ENCODE measurements at places on chromosomes 5 and 9.

GRCh38 chr9:82022121-82022520, 33.5 kb downstream of the SPATA31D1 start:
- DNase-seq, result no peak

DNA sequence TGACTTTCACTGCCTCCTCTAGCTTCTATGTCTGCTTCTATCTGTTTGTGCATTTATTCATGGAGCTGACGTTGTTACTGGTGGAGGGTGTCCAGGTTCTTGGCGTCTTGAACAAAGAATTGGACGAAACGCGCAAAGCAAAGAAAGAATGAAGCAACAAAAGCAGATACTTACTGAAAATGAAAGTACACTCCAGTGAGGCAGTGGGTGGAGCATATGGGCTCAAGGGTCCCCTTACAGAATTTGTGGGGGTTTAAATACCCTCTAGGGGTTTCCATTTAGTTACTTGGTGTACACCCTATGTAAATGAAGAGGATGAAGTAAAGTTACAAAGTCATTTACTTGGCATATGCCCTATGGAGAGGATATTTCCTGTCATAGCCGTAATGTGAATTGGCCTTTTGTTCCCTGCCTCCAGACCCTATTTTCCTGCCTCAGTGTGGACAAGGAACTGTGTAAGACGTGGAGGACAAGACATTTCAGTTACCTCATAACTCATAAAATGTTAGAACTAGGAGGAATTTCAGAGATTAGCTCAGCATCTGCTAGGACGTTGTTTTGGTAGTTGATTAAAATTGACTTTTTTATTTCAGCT, 3.1 kb downstream of the POLR3G start:
- DNase-seq, result no peak

- no peak for DNase-seq
Measured at GRCh38 chr9:27847818-27848217, 274.5 kb upstream of the C9orf72 start.

DNA sequence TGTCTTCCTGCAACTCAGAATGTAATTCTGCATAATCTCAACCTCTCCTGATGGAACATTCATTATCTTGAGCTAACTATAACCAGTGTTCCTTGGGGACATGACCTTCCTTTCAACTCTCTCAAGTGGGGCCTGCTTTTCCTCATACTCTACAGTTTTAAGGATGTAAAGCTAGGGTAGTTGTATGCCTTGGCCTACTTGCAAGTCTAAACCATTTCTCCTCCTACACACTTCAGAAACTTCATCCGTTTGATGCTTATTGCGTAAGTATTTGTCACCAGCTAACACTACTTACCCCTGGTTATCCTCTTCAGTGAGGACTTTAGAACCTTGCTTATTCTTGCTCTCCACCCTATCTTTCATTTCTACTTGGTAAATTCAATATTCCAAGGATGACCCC, 548.9 kb downstream of the HINT1 start:
- no peak for DNase-seq

DNA sequence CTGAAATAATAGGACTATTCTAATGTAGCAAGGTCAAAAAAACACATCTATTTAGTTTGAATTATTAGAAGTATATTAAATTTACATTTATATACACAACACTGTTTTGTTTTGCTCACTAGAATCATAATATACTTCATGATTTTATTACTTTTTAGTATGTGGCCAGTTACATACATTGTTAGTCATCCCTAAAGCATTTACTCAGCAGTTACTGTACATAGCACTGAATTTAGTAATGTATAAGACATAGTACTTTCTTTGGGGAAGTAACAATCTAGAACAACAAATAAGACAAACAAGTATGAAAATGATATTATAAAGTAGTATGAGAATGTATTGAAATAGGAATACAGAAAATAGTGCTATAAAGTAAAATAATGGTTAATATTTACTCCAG, 28.2 kb downstream of the ERCC8 start:
- DNase-seq, result no peak

DNA sequence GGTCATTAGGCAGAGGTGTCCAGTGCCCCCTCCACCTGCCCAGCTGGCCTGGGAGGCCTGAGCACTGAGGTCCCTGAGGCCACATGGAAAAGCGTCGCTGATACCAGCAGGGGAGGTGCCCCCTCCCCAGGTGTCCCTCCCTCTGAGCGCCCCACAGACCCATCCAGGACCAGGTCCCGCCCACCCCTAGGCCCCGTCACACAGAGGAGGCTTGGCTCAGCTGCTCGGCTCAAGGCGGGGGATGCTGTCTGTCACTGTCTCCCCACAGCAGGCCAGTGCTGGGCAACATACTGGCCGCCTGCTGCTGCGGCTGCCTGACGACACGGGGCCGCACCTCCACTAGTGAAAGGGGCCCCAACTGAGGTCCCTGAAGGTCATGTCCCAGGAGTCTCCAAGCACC, 71.7 kb downstream of the VAV2 start:
- no peak for DNase-seq

DNA sequence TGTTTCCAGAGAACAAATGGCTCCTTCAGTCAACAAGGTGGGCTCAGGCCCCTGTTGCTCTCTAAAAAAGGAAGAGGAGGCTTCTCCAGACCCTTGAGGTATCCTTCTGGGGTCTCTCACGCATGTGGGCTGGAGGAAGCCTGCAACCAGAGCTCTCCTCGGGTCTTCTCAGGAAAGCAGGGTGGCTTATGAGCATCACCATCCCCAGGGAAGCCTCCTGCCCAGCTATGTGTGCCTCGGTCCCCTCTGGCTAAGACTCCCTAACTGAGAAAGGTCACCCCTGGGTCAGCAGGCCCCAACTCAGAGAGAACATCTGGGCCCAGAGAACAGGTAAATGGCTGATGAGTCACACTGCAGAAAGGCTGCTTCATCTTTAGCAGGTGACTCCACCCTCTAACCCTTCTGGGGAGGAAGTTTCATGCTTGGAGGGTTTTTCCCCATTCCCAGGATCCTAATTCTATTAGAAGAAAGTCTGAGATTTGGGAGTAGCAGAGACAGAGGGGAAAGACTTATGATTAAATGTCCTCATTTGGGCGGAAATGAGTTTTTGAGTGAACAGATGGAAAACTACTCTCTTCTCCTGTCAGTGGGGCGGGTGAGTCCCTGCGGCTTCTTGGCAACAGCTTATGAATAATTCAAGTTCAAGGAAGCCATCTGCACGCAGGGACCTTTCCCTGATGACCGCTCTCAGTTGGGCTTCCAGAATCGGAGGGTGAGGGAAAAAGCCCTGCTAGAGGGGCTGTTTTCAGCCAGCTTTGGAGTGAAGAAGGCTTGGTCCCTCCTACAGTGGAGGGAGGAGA, 41.9 kb downstream of the TGFBI start:
- no peak for DNase-seq

- DNase-seq, result peak; percentile 14
Measured at GRCh38 chr9:4741365-4742089, 525 bp upstream of the AK3 start.

GRCh38 chr9:114178756-114179450, 23.6 kb downstream of the COL27A1 start:
- no peak for DNase-seq

GRCh38 chr5:180287868-180288267, 4.0 kb downstream of the MAPK9 start:
- no peak for DNase-seq

- DNase-seq, result no peak
Measured at GRCh38 chr5:59193616-59194319, 610.9 kb downstream of the RAB3C start.

- no peak for DNase-seq
Measured at GRCh38 chr9:107394264-107394663, 95.3 kb downstream of the KLF4 start.

DNA sequence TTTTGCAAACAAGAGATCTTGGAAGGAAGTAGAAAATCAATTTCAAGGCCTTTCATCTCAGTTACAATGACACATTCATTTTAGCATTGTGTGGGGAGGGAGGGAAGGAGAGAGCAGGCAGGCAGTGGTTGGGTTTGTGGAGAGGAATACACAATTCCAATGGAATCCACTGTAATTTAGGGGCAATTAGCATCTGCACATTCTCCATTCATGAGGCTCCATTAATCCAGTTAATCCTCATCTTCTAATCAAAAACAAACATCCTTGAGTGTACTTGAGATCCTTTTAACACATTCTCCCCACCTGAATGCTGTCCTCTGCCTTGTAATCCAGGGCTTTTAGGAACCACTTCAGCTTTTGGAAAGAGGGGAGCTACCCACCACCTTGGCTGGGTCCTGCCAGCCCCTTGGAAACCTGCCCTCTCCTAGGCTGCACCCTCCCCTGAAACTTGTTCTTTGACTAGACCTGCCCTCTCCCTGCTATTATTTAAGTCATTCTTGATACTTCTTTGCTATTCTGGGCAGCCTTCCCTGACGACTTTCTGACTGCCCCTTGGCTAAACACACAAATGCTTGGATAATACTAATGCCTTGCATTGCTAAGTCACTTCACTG, 271.2 kb downstream of the SLIT3 start:
- DNase-seq, result no peak

- DNase-seq, result no peak
Measured at GRCh38 chr5:155783791-155784190, 543.2 kb upstream of the SGCD start.

- no peak for DNase-seq
Measured at GRCh38 chr5:14467886-14468285, 113.7 kb upstream of the OTULINL start.

DNA sequence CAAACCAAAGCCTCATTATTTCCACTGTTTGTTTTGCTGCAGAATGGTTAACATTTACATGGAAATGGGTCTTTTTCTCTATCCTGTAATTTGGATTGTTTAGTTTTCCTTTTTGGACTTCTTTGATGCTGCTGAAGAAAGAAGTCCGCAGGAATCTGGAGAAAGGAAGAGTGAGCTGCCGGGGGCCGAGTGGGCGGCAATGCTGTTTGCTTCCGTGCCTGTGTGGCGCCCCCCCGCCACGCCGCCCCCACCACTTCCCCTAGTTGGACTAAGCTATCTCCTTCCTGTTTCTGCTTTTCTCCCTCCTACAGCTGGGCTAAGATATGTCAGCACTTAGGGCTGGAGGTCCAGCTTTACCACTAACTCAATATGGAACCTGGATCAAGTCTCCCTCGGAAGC, 39.7 kb downstream of the ACTL7B start:
- no peak for DNase-seq

GRCh38 chr9:134149380-134149779, 13.5 kb downstream of the WDR5 start:
- no peak for DNase-seq

DNA sequence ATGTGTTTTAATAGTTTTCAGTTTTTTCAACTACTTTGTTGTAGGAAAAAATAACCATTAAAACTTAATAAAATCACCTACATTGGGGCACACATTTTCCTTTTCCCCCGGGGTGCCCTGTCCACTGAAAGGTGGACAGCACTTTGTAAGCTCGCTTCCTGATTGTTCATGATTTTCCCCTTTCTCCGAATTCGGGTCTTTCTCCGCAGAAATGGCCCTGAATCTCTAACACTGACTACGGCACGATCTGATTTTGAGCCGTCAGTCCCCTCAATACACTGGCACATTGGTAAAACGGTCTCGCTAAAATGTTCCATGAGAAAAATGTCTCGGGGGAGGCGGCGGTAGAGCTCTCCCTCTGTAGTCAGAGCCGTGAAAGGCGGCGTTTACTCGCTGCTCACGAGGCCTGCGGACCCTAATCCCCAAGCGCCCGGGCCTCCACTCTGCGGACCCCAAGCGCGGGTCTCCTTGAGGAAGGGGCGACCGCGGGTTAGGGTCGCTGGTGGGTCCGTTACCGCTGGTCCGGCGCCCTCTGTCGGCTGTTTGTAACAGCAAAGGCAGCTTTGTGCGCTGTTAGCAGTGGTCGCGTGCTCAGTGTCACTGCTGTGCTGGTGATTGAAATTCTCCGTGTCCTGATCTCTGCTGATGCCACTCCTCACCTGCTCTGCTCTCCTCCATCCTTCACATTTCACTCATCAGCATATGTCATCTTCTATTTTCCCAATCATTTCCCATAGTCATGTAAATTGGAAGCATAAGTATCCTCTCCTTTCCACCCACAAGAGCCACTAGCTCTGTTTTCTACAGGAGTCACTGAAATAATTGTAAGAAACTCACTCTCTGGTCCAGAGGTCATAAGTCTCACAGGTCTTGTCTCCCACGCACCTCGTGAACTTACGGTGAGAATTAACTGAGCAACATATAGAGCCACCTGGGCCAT, 10.8 kb upstream of the IFNA2 start:
- DNase-seq, result peak; percentile 69

- DNase-seq, result no peak
Measured at GRCh38 chr5:37184748-37185364, 64.3 kb downstream of the CPLANE1 start.

DNA sequence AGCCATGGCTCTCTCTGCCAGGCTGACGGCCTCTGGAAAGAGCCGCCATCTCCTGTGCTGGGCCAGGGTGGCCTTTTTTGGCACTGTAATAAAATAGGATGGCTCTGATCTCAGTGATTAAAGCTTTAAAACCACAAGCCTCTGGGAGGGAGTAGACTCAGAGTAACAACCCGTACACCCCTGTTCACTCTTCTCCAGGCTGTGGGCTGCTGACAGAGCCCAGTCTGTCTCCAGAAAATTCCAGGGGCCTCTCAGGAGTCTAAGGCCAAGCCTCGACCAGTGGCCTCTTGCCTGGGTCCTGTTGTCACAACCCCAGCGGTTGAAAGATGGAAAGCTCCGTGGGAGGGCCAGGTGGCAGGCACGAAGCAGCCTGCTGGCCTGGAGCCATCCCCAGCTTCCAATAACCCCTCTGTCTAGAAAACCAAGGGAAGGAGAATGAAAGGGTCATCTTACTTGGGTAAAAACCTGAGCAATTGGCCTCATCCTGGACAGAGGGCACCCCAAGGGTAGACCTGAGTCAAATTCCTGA, 286.7 kb upstream of the ZNF462 start:
- no peak for DNase-seq

- no peak for DNase-seq
Measured at GRCh38 chr9:123597048-123597447, 241.1 kb downstream of the CRB2 start.

DNA sequence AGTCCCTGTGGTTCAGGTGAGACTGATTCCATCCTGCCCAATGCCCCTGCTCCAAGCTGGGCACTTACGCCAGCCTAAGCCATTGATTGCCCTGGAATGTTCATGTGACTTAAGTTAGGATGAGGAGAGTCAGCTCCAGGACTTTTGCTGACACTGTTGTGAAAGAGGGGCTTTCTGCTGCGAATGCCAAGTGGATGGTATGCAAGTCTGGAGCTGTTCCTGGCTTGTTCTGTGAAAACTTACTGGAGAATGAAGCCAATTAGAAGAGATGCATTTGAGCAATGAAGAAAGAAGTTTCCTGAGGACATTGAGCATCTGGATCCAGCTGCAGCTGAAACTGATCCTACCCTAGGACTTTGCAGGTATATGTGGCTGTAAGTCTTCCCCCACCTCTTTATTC, 61.2 kb upstream of the ZFR start:
- no peak for DNase-seq

GRCh38 chr5:171757853-171758535, 27.6 kb upstream of the SMIM23 start:
- DNase-seq, result no peak

DNA sequence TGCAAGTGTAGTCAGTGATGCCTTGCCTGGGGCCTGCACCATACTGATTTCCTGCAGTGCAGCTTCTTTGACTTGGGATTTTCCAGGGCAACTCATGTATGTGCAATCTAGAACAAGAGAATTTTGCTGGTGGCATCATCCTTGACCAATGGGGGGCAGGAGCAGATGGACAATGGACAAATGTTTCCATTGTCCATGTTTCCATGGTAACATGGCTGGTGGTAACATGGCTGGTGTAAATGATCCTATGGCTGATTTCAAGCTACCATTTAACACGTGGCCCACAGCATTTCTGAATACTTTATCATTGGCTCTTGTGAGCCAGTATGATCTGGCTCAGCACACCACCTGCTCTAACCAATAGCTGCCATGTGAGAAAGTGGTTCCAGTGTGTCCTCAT, 130.1 kb upstream of the OSMR start:
- no peak for DNase-seq

- DNase-seq, result no peak
Measured at GRCh38 chr9:128109050-128109709, 18.3 kb downstream of the PTGES2 start.

Measured in activated naive CD8-positive, alpha-beta T cell treated with anti-CD3 and anti-CD28 coated beads, Interleukin-2, amount 50 U/mL, for 24 hours (primary cell).